Activated T-cell treated with anti-CD3 and anti-CD28 coated beads, Interleukin-2, amount 50 U/mL, for 72 hours (primary cell): ENCODE measurements at places on chromosomes 7 and 10. TPM values are rescaled to one million over a fixed set of nuclear protein-coding genes. Genes with fewer than 3 reads are reported as not detected.

BEND7 gene
- total RNA-seq = 0.99 TPM

UTF1 gene
- total RNA-seq = 0.21 TPM

ZNF775 gene
- 8.2 TPM for total RNA-seq

CDK5 gene
- total RNA-seq = 9.4 TPM

DNA sequence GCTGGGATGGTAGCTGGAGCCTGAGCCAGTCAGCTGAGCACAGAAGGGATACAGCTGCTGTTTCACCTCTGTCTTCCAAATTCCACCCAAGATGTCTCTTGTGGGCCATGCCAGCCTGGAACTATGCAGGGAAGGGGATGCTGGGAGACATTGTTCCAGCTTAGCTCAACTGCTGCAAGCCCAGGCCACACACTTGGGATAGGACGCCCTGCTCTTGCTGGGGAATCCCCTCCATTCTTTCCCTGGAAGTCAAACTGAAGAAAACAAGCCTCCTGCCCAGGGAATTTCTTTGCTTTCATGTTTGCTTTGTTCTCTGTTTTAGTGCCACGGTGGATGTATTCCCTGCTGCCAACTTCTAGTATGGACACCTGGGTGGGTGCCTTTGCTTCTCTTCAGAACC is 55.2 kb upstream of the CDK13 start:
- no peaks in the 10 kb centered on the region for H3K4me1 ChIP-seq
- no peak overlapping the region for H3K27ac ChIP-seq
- no peak for DNase-seq
- H3K27me3 ChIP-seq = peaks cover 10% of the 10 kb centered on the region
- no peaks in the 10 kb centered on the region for H3K36me3 ChIP-seq

GRCh38 chr10:4081685-4082111 is 296.7 kb upstream of the KLF6 start:
- H3K4me1 ChIP-seq = peaks cover 23% of the 10 kb centered on the region
- H3K27me3 ChIP-seq = peaks cover 6% of the 10 kb centered on the region
- H3K4me3 ChIP-seq = no peak overlapping the region
- no peaks in the 10 kb centered on the region for H3K36me3 ChIP-seq
- H3K27ac ChIP-seq = no peak overlapping the region

GRCh38 chr7:66769833-66770512 is 29.4 kb downstream of the RABGEF1 start:
- no peaks in the 10 kb centered on the region for H3K27me3 ChIP-seq
- peaks cover 37% of the 10 kb centered on the region for H3K4me1 ChIP-seq
- peak overlapping the region; percentile 25 for H3K27ac ChIP-seq
- H3K36me3 ChIP-seq = peaks cover 6% of the 10 kb centered on the region

OSBPL3 gene
- total RNA-seq = 53.0 TPM

CHAT gene
- not detected for total RNA-seq

PRTFDC1 gene
- 0.46 TPM for total RNA-seq

C7orf57 gene
- total RNA-seq = 0.56 TPM

- no peak for DNase-seq
- H3K4me1 ChIP-seq = peaks cover 22% of the 10 kb centered on the region
- H3K27me3 ChIP-seq = peaks cover 38% of the 10 kb centered on the region
- no peak overlapping the region for H3K27ac ChIP-seq
- H3K4me3 ChIP-seq = no peak overlapping the region
Measured at GRCh38 chr7:142298009-142298408, 40.2 kb upstream of the PRSS58 start.

- DNase-seq = no peak
- no peak overlapping the region for H3K4me3 ChIP-seq
- no peaks in the 10 kb centered on the region for H3K36me3 ChIP-seq
- no peaks in the 10 kb centered on the region for H3K4me1 ChIP-seq
- peaks cover 21% of the 10 kb centered on the region for H3K27me3 ChIP-seq
Measured at GRCh38 chr7:144063710-144064109, 5.9 kb upstream of the OR2A25 start.

GRCh38 chr10:132138133-132138532 is 48.6 kb upstream of the DPYSL4 start:
- H3K4me1 ChIP-seq = no peaks in the 10 kb centered on the region
- H3K27me3 ChIP-seq = no peaks in the 10 kb centered on the region
- no peak overlapping the region for H3K4me3 ChIP-seq
- no peak for DNase-seq

OLAH gene
- total RNA-seq = 3.8 TPM

MEOX2 gene
- not detected for total RNA-seq

PTPRZ1 gene
- total RNA-seq = not detected

DNA sequence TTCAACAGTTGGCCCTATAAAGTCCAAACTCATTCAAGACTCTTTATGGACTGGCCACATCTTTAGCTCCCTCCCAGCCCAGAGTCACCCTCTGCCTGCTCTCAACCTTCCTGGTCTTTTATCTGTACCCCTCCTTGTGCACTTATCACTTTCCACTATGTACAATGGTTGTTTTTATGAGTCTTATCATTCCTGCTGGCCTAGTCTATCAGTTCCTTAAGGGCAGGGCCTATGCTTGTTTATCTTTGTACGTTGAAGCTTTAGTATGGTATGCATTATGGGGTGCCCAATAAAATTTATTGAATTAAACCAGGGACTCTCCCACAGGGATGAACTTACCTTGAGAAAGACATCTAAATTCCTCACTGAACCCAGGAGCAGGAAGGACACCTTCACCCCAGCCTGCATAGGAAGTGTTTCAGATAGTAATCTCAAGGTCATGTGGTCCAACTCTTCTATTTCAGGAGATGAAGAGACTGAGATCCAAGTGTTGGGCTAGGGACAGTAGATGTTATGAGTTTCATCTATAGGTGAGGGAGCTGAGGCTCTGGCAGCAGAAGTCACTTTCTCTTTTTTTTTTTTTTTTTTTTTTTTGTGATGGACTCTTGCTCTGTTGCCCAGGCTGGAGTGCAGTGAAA is 13.3 kb upstream of the PDCD4 start:
- peak overlapping the region; percentile 26 for H3K4me3 ChIP-seq
- no peak for DNase-seq
- H3K36me3 ChIP-seq = peaks cover 12% of the 10 kb centered on the region
- peaks cover 85% of the 10 kb centered on the region for H3K4me1 ChIP-seq

- DNase-seq = no peak
- H3K4me3 ChIP-seq = no peak overlapping the region
- no peaks in the 10 kb centered on the region for H3K4me1 ChIP-seq
- H3K36me3 ChIP-seq = no peaks in the 10 kb centered on the region
- peaks cover 3% of the 10 kb centered on the region for H3K27me3 ChIP-seq
Measured at GRCh38 chr10:116665541-116666125, 44.9 kb downstream of the PNLIPRP2 start.
